ENCODE measurements at places on chromosomes 5 and 9. TPM values are rescaled to one million over a fixed set of nuclear protein-coding genes. Genes with fewer than 3 reads are reported as not detected.

GRCh38 chr9:15189481-15189880 is 117.5 kb downstream of the TTC39B start:
- DNase-seq = no peak

DNA sequence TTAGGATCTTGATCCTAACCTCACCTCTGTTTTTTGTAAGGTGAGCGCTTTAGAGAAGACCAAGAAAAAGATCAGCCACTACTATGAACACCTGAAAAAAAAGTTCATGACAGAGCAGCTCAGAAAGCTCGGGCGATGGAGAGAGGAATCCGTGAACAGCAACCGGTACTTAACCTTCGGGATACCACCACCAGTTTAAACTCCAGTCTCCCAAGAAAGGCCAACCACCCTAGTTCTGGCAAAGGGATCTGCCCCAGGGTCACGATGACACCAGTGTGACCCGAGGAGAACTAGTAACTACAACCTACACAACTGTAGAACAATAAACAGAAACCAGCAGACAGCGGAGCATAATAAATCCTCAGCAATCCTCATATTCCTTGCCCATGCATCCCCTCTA is 8.5 kb downstream of the C5orf52 start:
- no peak for DNase-seq

- peak; percentile 75 for DNase-seq
Observed at GRCh38 chr9:34603610-34604231, 8.2 kb downstream of the RPP25L start.

DNA sequence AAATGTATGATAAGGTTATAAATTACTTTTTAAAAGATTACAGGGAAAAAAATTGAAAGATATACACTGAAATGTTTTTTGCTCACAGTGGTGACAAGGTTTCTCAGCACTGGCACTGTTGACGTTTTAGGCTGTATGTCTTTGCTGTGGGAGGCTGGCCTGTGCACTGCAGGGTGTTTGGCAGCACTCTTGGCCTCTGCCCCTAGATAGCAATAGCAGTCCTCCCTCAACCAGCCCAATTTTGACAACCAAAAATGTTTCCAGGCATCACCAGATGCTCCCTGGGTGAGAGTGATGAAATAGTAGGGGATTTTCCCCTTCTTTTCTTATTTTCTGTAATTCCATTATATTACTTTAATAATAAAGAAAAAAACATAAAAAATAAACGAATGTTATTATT is 3.3 kb downstream of the CD274 start:
- no peak for DNase-seq

DNA sequence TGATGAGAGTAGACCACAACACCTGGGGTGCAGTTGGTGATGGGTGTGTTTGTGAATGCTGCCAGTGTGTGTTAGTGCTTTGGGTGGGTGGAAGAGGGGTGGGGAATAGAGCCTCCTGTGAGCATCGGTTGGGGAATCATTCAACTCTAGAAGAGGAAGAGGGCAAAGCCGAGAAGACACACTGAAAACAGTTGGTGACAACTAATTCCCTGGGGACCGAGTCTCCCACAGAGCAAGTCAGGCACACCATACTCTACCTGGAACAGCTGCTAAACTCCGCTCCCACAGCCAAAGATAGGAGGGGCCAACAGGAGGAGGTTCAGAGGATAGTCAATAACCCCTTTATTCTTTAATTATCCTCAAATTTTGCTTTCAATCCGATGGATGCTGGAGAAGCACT is 1.6 kb upstream of the ARHGEF39 start:
- no peak for DNase-seq

- no peak for DNase-seq
Observed at GRCh38 chr9:74765481-74765971, 122.2 kb downstream of the TRPM6 start.

GRCh38 chr9:133873461-133873891 is 118.6 kb downstream of the VAV2 start:
- DNase-seq = peak; percentile 2

GRCh38 chr9:109150925-109151545 is 16.0 kb downstream of the FRRS1L start:
- DNase-seq = no peak

DNA sequence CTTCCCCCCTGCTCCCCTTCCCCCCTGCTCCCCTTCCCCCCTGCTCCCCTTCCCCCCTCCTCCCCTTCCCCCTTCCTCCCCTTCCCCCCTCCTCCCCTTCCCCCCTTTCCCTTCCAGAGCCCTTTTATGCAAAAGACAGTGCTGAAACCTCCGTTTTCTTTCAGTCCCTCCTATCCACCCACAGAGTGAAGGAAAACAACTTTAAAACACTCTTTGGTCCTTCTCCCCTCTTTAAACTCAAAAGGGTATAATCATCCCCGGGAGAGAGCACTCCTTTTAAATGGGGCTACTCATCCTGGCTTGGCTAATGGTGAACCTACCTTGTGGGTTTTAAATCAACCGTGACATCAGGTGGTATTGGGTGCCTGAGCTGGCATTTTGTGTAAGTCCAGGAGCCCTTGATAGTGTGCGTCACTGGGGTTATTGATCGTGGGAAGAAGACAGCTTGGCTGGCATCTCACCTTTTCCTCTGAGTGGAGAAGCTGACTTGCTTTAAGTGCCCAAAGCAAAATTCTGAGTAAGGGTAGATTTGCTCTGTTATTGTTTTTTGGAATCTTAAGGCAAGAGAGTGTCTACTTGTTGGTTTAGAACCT is 2.7 kb downstream of the LARP1 start:
- DNase-seq = peak; percentile 70

DNA sequence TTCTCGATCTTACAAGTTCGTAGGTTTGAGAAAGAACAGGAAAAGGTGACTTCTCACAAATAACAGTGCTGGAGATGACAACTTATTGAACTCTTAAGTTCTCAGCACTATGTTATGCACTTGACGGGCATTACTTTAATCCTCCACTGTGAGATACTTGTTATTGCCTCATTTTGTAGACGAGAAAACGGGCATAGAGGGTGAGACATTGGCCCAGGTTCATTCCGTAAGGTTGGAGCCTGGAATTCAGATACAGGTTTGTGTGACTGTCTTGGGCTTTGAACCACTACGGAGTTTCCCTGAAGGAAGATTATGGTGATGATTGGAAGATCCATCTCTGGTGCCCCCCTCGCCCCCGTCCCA is 657 bp downstream of the MAT2B start:
- no peak for DNase-seq

DNA sequence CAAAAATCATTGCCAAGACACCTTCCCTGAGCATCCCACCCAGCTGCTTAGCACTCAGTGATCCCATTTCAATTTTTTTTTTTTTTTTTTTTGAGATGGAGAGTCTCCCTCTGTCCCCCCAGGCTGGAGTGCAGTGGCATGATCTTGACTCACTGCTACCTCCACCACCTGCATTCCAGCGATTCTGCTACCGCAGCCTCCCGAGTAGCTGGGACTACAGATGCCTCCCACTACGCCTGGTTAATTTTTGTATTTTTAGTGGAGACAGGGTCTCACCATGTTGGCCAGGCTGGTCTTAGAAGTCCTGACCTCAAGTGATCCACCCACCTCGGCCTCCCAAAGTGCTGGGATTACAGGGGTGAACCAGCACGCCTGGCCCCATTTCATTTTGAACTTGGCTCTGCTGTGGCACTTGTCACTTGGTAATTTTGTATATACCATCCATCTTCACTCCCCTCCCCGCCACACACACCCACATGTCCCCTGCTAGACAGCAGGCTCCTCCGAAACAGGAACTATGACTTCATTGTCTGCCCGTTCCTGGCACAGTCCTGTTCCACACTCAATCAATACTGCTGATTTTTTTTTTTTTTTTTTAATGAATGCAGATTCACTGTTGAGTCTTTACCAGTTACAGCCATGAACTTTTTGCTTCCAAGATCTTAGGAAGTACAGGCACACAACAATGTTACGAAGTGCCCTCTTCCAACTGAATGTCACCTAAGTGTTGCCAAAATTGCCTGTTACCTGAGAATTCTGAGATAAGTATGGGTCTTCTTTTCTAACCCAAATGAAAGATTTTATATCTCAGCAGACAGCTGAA is 17.3 kb upstream of the ZBTB34 start:
- DNase-seq = peak; percentile 19

GRCh38 chr5:147997486-147997885 is 66.3 kb upstream of the SPINK5 start:
- no peak for DNase-seq

DNA sequence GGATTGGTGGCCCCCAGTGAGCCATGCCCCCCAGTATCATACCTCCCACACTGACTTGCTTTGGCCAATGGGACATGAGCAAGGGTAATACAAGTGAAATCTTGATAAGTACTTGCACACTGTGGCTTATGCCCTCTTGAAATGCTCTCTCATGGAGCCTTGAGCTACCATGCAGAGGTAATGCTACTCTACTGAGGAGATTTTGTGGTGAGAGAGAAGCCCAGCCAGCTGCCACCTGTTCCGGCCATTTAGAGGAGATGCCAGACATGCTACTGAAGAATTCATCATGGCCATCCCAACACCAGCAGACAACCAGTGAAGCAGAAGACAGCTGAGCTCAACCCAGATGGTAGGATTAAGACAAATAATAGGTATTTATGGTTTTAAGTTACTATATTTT is 299.5 kb downstream of the MEF2C start:
- no peak for DNase-seq

- no peak for DNase-seq
Observed at GRCh38 chr9:70030156-70030555, 13.5 kb upstream of the MAMDC2 start.

Gene RORB
- total RNA-seq = not detected

Gene CXCL14
- not detected for total RNA-seq

Gene SLC45A2
- not detected for total RNA-seq

Gene PTCH1
- total RNA-seq = 7.6 TPM
